Thoracic aorta (tissue), 2 donors: ENCODE measurements at places on chromosomes 3 and 15. TPM values are rescaled to one million over a fixed set of nuclear protein-coding genes. Genes with fewer than 3 reads are reported as not detected.

The IQCF5 gene
- total RNA-seq: not detected

DNA sequence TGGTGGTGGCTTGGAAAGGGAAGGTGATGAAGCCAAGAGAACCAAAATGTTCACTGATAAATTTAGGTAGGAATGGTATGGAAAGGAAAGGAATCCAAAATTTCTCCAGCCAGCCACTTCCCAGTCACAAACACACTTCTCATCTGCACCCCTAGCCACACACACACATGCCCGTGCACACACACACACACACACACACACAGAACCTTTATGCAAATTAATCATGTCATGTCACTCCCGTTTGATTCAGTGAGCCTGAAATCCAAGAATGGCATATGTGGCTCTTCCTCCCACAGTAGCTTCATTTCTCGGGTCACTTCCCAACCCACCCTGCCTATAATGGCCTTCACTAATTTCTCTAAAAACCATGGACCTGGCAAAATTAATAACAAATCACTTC, 3.1 kb upstream of the HLTF start:
- DNase-seq: no peak

The C2CD4A gene
- total RNA-seq: not detected

- DNase-seq: no peak
These were observed 23.9 kb downstream of the DPH6 start for GRCh38 chr15:35522061-35522460.

The GPR27 gene
- 0.54 TPM for total RNA-seq

GRCh38 chr15:39066677-39067076, 502.1 kb upstream of the RASGRP1 start:
- DNase-seq: no peak

GRCh38 chr3:145967043-145967442, 193.9 kb downstream of the PLOD2 start:
- DNase-seq: no peak

- no peak for DNase-seq
These were observed 852.8 kb downstream of the AGBL1 start for GRCh38 chr15:86932456-86932855.

- no peak for DNase-seq
These were observed 25.7 kb upstream of the ULK4 start for GRCh38 chr3:41987627-41988026.

The UBL7 gene
- 41.1 TPM for total RNA-seq

GRCh38 chr15:73344056-73344455, 24.7 kb downstream of the HCN4 start:
- no peak for DNase-seq

DNA sequence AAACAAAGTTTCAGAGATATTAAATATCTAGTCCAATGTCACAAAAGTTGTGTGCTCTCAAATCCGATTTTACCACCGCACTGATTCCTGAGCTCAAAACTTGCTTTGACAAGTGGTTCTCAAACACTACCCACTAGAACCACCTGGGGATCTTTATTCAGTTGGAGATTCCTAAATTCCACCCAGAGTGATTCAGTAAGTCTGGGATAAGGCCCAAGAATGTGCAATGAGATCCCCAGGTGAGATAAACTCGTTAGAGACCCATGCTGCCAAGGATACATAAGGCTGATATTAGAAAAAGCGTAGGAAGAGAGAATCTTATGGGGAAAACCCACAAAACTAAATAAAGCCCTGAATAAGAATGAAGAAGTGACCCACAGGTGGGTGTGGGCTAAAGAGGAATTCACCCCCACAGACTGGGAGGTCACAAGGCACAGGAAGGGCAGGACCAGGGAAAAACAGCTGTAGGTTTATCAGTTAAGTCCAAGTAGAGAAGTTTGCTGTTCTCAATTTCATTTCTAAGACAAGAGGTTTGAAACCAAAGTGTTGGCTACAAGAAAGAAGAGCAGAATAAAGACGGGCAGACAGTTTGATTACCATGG, 11.5 kb upstream of the RPS17 start:
- DNase-seq: no peak

DNA sequence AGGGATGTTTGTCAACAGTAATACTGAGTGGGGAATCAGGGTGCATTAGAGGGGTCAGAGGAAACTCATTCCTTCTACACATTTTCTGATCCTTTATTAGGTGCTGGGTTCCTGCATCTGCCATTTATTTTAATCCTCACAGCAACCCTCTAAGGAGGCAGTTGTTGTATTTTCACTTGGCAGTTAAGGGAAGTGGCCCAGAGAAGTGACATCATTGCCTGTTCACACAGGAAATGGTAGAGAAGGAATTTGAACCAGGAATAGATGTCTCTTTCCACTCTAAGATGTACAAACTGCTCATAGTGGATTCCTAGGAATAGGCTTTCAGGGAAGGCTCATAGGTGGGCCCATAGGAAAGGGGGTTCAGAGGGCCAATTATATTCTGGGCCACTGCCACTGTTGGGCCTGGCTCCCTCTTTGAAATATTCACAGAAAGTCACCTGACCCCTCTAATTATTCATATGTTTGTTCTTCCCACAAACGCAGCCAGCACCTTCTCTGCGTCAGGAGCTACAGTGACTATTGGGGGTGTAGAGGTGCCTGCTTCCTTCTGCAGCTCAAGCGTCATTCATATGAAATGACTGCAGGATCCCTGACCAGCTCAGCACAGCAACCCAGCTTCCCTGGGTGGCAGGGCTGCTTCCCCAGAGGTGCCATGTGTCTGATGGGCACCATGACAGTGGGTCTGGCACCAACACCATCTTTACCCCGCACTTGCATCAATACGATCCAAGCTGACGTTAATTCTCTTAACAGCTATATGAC, 163.9 kb upstream of the SMAD3 start:
- DNase-seq: no peak

GRCh38 chr15:59685737-59686297, 3.3 kb downstream of the BNIP2 start:
- no peak for DNase-seq

DNA sequence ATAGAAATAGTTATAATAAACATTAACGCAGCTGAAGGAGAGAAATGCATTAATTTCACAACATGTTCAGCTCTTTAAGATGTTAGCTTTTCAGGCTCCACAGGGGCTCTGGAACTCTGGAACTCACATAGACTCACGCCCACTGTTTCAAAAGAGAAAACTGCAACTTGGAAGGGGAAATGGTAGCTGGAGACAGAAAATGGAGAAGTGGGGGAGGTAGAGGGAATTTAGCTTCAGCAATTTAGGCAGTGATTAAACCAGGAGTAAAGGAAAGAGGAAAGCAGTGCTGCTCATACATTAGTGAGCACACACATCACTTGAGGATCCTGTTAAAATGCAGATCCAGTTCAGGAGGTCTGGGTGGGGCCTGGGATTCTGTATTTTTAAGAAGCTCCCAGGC, 274.8 kb upstream of the TRIM42 start:
- no peak for DNase-seq
